SJSA1 (cell line): ENCODE measurements at places on chromosomes 12 and 14.

GRCh38 chr14:24080888-24081738 lies 9.8 kb downstream of the CPNE6 start:
- DNase-seq, result peak; percentile 12

DNA sequence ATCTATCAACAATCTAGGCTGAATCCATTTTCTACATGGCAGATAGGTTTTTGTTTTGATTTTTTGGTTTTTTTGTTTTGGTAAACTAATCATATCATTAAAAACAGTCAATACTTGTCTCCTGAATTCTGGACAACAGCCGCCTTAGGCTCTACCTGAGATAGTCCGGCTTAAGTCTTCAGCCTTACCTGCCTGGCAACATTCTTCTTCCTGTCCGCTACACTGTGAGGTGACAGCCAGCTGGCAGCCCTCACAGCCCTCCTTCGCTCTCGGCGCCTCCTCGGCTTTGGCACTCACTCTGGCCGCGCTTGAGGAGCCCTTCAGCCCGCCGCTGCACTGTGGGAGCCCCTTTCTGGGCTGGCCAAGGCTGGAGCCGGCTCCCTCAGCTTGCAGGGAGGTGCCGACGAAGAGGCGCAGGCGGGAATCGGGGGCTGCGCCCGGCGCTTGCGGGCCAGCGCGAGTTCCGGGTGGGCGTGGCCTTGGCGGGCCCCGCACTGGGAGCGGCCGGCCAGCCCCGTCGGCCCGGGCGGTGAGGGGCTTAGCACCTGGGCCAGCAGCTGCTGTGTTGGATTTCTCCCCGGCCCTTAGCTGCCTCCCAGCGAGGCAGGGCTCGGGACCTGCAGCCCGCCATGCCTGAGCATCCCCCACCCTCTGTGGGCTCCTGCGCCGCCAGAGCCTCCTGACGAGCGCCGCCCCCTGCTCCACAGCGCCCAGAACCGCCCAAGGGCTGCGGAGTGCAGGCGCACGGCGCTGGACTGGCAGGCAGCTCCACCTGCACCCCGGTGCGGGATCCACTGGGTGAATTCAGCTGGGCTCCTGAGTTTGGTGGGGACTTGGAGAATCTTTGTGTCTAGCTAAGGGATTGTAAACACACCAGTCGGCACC lies 49.0 kb downstream of the MDGA2 start:
- DNase-seq, result no peak

DNA sequence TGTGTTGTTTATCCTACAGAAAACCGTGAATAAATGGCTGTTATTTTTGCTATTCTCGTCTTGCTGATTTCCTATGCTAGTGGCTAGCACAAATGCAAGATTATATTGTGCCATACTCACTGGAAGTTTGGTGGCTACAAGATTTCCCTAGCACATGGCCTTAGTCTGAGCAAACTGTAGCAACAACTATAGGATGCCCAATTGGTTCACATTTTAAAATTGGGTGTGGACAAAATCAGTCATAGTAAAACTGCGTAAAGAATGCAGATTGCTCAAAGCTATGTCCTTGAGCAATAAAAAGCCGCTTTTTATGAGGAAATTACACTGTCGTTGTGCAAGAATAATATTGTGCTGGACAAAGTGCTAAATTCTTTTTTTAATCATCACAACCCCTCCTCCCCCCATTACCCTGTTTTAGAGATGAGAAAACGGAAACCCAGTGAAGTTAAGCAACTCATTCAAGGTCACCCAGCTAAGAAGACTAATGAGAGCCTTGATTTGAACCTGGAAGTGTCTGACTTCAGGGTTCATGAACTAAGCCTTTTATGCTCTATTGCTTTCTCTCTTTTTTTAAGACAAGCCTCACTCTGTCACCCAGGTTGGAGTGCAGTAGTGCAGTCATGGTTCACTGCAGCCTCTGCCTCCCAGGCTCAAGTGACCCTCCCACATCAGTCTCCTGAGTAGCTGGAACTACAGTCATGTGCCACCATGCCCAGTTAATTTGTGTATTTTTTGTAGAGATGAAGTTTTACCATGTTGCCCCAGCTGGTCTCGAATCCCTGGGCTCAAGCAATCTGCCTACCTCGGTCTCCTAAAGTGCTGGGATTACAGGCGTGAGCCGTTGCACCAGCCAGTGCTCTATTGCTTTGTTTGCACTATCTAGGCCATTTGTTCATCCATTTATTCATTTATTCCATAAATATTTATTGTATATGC lies 73.6 kb downstream of the SRGAP1 start:
- DNase-seq, result peak; percentile 66

GRCh38 chr12:48796976-48797375 lies 8.1 kb upstream of the ADCY6 start:
- no peak for DNase-seq

- no peak for DNase-seq
These were observed 5.3 kb downstream of the CHGA start for GRCh38 chr14:92928258-92928629.

GRCh38 chr12:95390192-95390591 lies 83.8 kb upstream of the METAP2 start:
- DNase-seq, result no peak

- no peak for DNase-seq
These were observed 32.6 kb downstream of the ARMH4 start for GRCh38 chr14:58119381-58119780.

DNA sequence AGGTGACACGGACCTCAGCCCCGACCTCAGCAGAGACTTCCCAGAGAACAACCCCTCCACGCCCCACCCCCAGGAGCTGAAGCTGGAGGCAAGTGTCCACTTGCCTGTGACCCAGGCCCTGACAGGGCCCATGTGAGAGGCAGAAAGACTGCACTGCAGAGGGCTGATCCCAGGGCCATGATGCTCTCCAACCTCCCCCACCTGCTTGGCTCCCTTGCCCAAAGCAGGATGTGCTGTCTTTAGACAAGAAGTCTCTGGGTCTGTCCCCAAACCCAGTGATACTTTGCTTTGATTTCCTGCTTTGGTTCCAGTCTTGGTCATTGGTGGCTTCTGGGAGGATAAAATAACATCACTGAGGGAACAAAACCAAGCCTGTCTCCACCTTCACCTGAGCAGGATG lies 59.4 kb downstream of the BCL11B start:
- no peak for DNase-seq

DNA sequence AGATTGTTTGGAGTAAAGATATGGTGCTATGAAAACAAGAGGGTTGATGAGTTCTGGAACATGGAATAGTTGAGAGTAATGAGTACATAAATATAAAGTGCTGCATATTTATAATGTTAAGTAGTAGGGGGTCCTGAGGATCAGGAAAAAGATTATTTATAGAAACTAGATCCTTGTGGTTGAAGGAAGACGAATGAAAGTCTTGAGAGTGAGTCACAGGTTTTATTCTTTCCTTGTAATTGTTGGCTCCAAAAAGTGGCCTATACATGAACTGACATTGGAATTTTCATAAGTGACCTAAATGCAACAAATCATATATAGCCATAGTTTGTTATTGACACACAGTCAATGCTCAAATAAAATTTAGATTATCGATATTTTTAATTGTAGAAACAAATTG lies 440.4 kb upstream of the PRICKLE1 start:
- peak; percentile 2 for DNase-seq

- DNase-seq, result peak; percentile 17
These were observed 30.6 kb downstream of the VCPKMT start for GRCh38 chr14:50085570-50086320.

DNA sequence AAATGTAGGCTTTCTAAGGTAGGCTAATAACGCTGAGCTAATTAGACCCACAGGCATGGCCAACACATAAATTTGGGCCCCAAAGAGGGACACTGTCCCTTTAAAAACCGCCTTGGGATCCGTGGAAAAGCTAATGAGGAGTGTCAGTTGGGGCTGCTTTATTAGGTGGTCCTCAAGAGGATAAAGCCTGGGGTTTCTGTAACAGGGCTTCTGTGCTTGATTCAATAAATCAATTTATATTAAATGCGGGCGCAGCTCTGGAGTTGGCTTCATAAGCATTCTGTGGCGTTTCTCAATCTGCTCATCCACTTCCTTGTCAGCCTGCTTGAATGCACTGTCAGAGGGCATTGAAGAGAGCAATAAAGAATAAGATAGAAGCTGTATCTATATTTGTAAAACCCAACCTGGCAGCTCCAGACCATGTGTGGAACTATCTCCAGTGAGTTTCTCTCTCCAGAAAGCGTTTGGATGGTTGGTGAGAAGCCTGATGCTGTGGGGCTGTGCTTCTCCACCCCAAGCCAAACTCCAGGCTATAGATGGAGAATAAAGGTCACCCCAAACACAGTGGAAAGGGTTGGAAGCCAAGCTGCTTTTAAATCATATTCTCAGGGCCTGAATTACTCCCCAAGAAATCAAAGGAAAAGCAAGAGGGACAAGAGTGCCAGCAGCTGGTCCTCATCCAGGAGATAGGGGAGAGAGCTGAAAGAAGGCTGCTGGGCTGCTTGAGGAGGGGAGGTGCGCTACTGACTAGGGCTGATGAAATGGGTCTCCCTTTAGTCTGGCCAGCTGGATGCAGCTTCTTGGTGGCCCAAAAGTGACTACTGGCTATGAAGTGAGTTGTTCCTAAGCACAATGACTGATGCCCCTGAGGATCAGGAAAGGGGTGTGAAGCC lies 222.0 kb downstream of the PPM1H start:
- DNase-seq, result no peak

GRCh38 chr12:118190266-118190665 lies 54.3 kb downstream of the PEBP1 start:
- peak; percentile 6 for DNase-seq

DNA sequence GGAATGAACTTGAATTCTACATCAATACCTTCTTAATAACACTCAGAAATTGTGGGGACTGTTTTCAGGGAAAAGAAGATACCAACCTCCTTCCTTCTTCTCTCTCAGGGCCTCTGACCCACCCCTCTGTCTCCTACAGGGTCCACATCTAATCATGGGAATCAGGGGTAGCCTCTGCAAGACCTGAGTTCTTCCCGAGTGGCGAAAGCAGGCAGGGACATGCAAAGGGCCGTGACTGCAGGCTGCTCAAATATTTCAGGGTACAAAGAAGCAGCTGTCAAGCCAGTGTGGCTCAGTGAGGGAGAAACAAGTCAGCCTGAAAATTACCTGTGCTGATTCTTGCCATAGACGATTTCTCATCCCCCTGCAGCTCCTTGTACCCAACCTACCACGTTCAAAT lies 123.1 kb upstream of the PARP11 start:
- no peak for DNase-seq

- no peak for DNase-seq
These were observed 6.6 kb downstream of the TXNDC16 start for GRCh38 chr14:52545584-52546317.

DNA sequence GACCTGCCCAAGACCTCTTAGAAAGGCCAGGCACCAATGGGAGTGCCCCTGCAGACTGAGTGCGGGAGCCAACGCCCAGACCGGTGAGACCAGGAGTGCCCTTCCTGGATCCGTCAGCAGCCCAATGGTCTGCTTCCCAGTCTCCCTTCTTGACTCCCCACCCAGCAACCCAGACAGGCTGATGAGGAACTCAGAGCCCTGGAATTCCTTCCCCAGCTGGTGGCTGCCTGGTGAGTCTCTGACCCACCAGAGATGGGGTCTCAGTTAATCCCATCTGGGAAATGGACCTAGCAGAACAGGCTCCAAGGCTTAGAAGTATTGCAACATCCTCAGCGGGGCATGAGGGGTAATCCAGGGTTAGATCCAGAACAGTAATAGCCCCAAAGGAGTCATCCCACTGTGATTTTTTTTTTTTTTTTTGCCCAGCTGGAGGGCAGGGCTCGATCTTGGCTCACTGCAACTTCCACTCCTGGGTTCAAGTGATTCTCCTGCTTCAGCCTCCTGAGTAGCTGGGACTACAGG lies 1.5 kb upstream of the RASAL1 start:
- no peak for DNase-seq

DNA sequence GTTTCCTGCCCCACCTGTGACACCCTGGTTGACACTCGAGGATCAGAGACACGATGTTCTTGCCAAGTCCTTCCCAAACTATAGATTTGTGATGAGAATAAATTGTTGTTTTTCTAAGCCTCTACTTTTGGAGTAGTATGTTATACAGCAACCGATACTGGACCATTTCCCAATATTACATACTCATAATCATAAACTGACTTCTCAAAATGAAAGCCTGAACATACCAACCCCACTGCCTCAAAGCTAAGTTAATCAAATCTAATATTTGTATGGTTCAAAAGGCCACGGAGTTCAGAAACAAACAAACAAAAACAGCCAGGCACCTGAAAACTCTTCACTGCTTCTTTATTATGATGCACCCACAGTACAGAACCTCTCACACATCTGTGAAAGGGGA lies 52.3 kb upstream of the GPHB5 start:
- no peak for DNase-seq

DNA sequence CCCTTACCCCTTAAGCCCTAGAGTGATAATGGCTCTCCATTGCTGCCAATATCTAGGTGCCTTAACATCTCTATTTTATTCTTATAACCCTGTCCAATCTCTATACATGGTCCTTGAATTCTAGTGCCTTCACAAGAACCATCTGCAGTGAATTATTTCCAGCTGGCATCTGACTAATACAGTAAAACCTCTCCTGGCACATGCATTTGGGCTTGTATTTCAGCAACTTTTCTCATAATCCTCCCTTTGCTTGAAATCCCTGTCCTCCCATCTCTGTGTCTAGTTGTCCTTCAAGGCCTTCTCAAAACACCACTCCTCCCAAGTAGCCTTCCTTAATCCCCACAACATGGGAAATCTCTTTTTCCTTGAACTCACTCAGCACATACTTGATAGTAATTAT lies 14.2 kb upstream of the HMGA2 start:
- peak; percentile 60 for DNase-seq

GRCh38 chr14:97137705-97138104 lies 340.5 kb downstream of the VRK1 start:
- no peak for DNase-seq

GRCh38 chr14:82362452-82362851 lies 828.8 kb upstream of the SEL1L start:
- DNase-seq, result no peak

DNA sequence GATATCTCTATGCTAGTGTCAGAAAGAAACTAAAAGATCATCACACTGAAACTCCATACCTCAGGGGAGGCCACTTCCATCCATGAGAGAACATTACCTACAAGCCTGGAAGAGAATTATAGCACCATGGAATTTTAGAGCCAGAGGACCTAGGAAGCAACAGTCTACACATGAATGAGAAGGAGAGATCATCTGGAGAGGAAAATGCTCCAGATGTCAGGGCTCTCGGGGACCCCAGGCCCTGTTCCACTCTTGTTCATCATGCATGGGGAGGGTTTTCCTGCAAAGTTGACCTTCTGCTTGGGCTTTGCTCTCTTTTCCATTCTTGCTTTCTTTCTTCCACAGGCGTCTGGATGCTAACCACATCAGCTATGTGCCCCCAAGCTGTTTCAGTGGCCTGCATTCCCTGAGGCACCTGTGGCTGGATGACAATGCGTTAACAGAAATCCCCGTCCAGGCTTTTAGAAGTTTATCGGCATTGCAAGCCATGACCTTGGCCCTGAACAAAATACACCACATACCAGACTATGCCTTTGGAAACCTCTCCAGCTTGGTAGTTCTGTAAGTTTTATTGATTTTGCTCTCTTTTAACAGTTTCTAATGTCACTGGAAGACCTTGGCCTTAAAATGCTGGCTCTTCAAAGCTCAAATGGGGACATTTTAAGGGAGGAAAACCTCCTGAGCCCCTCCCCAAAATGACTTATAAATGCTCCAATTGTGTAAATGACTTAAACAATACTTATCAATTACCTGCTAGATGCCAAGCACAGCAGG lies 110.7 kb downstream of the ZFC3H1 start:
- no peak for DNase-seq

GRCh38 chr14:22976620-22977433 lies 5.5 kb downstream of the AJUBA start:
- no peak for DNase-seq

- peak; percentile 89 for DNase-seq
These were observed at the start of gene COQ10A for GRCh38 chr12:56266693-56267442. TSS of gene COQ10A (plus strand) at chr12:56266942. CDS start at chr12:56267119, 177 bp downstream.

GRCh38 chr14:40911141-40911540 lies 695.5 kb upstream of the LRFN5 start:
- no peak for DNase-seq
